Right lung (tissue), 10 donors: ENCODE measurements at places on chromosomes 6 and 20. TPM values are rescaled to one million over a fixed set of nuclear protein-coding genes. Genes with fewer than 3 reads are reported as not detected.

Gene OR2B6
- polyA plus RNA-seq = 0.24 TPM

Gene PAK5
- 0.23 TPM for polyA plus RNA-seq

Gene TRAM2
- 25.0 TPM for polyA plus RNA-seq

DNA sequence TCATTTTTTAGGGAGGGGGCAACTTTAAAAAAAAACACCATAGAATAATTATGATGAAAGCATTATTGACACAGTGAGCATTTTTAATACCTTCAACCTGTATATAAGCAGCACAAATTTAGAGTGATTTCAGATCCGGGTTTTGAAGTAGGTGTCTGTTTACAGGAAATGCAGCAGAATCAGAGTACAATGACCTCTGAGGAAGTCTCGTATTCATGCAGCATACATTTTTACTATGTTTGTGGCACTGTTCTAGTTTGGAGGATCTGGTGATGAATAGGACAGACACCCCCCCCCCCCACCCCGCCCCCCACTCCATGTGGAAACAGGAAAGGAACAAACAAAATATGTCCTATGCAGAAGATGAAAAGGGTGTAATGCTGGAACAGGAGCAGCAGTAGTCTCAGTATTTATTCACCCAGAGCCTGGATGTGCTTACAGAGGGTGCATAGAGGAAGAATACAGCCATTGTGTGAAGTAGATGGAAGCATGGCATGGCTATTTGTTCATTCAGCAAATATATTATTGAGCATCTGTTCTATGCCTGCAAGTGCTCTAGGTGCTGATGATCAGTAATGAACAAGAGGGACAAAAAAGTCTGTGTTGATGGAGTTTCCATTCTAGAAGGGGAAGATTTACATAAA is 19.7 kb downstream of the VAPB start:
- no peak for DNase-seq

- DNase-seq = no peak
Observed at GRCh38 chr6:89268776-89269175, 46.3 kb downstream of the GABRR2 start.

GRCh38 chr20:48187851-48188250 is 402.6 kb upstream of the SULF2 start:
- DNase-seq = no peak

DNA sequence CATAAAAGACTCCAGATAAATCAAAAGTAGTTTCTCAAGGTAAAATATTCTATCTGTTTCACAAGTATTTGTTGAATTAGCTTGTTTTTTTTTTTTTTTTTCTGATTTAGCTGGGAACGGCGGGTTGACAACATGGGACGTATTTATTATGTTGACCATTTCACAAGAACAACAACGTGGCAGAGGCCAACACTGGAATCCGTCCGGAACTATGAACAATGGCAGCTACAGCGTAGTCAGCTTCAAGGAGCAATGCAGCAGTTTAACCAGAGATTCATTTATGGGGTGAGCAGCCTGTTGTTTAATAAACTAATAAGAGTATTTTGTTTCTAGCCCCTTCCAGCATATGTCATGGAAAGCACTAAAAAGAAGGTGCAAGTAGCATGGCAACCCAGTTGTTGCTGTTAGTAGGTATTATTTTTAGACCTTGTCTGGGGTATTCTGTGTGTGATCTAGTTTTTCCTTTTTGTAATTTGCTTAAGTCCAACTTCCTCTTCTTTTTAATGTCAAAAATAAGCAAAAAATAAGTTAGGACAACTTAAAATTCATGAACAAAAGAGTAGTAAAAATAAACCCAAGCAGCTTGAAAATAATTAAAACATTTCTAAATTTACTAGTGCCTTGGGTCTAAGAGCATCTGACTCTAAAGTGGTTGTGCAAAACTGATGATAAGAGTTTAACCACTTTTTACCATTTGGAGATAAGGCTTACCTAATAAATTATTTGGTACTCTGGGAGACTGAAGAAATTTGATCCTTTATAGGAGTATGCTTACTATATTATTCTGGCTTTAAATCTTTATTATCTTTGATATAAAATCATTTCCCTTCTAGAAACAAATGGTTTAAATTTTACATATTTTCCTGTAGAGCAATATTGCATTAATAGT is 70.8 kb upstream of the DYNLRB1 start:
- no peak for DNase-seq

DNA sequence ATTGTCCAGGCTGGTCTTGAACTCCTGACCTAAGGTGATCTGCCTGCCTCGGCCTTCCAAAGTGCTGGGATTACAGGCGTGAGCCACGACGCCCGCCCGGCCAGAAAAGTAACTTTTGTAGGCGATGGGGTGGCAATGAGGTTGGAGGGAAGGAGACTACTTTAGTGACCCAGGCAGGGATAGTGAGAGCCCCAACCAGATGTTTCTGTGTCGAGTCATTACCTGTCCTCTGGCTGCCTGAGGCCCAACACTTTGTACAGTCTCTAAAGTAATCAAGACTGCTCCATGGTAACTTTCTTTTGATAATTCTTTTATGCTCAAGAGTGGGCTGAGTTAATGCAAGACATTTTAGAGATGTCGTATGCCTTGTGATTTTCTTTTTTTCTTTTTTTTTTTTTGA is 6.8 kb downstream of the SASH1 start:
- no peak for DNase-seq

GRCh38 chr20:60294632-60295031 is 336.4 kb downstream of the CDH26 start:
- DNase-seq = no peak

DNA sequence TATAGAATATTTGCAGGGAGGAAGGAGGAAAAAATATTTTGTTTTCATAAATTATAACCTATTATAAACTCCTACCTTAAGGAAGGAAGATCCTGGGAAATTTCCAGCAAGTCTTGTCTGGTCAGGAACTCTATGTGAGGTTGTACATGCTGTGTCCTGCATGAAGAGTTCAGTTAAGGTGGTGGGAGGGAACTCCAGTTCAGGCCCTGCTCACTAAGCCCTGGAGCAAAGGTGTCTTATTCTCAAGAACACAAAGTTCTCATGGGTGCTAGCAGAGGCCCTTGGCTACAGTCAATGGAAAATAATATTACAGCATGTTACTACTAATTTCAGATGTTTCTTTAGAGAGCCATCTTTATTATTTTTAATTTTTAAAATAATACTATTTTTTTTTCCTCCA is 3.8 kb upstream of the OGFRL1 start:
- no peak for DNase-seq

- no peak for DNase-seq
Observed at GRCh38 chr6:109285366-109285765, 96.9 kb downstream of the CD164 start.

DNA sequence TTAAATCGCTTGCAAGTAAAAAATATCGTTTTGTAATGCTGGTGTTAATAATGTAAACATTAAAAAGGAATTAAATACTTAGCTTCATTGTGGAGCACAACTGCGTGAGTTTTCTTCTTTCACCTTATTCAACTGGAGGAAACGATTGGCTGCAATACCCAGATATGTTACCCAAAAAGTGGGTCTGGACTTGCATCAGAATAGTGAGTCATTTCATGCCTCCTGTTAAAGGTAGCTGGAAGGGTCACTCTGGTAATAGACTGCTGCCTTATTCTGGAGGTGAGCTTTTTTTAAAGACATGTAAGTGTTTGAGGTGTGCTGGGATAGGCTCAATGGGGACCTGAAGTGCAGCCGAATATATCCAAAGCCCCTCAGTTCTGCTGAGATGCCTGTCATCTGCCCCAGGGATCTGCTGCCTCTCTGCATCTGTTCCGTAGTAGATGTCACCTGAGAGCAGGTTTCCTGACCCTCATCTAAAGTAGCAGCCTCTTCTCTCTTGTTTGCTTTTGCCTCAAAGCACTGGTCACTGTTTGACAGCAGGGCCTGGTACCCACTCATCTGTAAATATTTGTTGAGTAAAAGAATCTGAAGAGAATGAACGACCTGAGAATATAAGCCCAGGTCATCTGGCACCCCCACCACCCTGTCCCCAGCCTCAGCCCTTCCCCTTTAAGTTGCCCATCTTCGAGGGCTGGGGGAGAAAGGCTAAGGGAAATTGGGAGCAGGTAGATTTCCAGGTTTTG is 5.6 kb upstream of the UQCC2 start:
- no peak for DNase-seq
